ENCODE measurements at places on chromosomes 13 and 19.

GRCh38 chr19:52640916-52641315 is 2.8 kb upstream of the ZNF83 start:
- DNase-seq, result no peak

DNA sequence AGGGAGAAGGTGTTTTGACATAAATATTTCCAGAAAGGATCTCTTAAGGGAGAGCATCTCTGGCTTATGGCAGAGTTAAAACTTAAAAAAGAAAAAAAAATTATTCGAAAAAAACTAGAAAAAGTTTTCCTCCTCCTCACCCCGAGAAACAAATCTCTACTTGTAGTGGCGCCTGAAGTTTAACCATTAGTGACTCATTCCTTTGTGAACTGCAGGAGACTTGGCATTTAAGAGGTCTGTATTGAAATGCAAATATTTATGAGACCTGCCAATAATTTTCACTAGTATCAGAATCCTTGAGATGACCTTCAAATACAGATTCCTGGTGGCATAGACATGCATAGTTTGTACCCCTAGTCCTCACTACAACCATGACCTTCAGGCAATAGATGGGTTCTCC is 64.9 kb upstream of the MED4 start:
- peak; percentile 37 for DNase-seq

GRCh38 chr19:8558325-8558724 is 18.9 kb downstream of the MYO1F start:
- no peak for DNase-seq

DNA sequence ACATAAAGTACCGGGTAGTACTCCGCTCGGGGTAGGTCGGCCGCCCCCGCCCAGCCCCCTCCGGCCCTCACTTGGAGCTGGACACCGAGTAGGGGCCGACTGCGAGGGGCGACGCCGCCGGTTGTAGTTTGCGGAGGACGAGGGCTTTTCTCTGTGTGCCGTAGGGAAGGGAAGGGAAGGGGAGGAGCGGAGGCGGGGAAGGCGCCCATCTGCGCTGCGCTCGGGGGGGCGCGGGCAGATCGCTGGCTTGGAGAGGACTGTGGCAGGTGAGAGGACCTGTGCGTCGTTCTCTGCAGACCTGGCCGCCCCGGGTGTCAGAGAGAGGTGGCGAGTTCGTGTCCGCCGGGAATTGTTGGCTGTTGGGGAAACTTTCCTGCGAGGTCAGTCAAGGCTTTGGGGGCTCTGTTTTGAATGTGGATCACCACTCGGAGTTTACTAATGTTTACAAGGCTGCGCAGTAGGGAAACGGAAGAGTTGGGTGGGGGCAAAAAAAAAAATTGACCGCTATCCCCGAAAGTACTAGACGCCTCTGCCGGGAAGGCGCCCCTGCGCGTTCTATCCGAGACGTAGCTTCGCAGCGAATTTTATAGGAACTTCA is 1.4 kb downstream of the ING1 start:
- DNase-seq, result peak; percentile 34

GRCh38 chr13:31330236-31330635 is 130.5 kb downstream of the B3GLCT start:
- DNase-seq, result peak; percentile 17

DNA sequence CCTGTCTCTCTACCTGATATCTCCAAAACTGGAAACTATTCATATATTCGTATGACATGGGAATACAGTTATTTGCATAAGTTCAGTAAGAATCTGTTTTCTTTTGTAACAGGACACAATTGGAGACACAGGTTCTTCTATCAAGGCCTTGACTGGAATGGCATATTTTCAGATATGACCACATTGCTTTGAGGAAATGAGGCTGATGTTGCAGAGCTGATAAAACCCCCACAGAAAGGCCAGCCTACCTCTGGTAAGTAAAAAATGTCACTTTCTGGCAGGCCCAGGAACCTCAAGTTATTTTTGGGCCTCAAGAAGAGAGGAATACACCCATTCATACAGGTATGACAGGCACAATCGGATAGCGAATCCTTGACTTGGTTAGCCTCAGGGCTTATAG is 29.5 kb upstream of the KBTBD6 start:
- DNase-seq, result no peak

DNA sequence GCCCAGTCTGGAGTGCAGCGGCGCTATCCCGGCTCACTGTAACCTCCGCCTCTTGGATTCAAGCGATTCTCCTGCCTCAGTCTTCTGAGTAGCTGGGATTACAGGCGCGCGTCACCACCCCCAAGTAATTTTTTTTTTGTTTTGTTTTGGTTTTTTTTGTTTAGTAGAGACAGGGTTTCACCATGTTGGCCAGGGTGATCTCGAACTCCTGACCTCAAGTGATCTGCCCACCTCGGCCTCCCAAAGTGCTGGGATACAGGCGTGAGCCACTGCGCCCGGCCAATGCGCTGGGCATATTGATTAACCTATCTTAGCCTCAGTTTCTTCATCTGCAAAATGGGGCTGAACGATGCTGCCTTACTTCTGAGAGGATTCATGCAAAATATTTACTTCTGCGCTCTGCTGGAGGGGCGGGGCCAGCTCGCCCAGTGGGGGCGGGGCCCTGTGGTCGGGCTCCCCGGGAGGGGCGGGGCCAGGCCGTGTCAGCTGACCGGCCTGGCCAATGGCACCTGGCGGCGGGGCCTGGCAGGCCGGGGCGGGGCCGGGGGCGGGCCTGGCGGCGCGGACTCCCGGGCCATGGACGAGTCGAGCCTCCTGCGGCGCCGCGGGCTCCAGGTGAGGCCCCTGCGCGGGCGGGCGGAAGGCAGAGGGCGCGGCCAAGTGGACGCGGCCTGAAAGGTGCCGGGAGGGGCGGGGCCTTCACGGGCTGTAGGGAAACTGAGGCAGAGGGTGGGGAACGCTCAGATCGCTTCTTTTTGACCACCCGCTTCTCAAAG is at the start of gene MAST3:
TSS of gene MAST3 (plus strand) at position 562 of the 776 bp plus-strand sequence. CDS start at position 577, 15 bp downstream.
- DNase-seq, result peak; percentile 71

GRCh38 chr19:48149430-48149829 is 20.7 kb downstream of the LIG1 start:
- DNase-seq, result no peak

DNA sequence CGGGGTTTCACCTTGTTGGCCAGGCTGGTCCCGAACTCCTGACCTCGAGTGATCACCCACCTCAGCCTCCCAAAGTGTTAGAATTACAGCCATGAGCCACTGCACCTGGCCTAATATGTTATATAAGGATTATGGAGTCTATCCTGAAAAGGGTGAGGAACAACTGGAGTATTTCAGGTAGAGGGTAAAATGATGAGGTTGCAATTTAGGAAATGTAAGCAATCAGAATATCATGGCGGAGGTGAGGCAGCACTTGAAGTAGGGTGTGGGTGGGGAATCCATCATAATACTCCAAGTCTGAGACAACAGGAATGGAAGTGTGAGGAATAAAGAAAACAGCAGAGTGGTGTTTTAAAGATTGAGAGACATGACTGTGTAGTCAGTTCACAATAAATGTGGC is 582.2 kb downstream of the FGF9 start:
- no peak for DNase-seq

DNA sequence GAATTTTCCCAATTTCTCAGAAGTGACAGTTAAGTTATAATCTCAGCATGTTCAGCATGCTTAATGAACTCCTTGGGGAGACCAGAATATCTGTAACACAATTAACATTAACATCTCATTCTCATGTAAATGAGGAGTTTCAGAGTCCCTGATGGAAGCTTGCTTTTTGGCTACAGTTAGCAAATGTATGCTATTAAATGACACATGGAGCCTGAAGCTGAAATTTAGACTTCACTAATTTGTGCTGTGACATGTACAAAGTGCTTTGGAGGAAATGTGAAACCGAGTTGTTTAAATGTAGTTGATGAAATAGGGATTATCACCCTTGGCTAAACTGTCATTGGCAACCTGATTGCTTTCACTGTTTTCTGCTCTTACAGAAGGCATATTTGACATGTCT is 2265.1 kb upstream of the PCDH20 start:
- no peak for DNase-seq

DNA sequence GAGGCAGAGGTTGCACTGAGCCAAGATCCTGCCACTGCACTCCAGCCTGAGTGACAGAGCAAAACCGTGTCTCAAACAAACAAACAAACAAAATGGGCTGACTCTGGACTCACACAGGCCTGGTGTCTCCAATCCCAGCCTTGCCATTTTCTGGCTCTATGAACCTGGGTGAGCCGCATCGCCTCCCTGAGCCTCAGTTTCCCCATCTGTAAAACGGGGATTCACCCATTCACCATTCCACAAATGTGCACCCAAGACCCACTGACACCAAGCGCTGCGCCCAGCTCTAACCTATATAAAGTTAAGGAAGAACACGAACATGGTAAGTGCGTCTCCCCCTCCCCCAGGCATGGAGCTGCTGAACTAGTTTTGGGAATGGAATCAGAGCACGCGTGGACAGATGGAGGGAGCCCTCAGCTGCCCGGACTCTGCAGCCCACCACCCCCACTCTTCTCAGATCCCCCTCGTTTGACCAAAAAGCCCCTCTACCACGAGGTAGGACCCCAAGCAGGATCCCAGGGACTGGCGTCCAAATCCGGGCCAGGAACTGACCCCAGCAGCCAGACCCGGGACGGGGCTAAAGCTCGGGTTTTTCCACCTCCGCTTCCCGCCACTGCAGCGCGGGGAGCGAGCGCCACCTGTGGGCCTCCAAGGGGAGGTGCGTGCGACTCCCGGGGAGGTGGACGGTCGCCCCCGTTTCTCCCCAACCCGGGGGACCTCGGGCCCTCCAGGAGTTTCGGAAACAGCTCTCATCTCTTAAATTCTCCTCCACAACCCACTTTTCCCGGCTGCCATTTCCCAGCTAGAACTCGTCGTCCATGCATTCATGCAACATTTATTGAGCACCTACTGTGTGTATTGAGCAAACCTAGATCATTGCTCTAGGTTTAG is 33.0 kb upstream of the ADGRE5 start:
- DNase-seq, result peak; percentile 43

- no peak for DNase-seq
Measured at GRCh38 chr13:46079770-46080169, 25.1 kb downstream of the CPB2 start.

GRCh38 chr19:2774953-2775555 is 8.0 kb downstream of the SGTA start:
- DNase-seq, result no peak

DNA sequence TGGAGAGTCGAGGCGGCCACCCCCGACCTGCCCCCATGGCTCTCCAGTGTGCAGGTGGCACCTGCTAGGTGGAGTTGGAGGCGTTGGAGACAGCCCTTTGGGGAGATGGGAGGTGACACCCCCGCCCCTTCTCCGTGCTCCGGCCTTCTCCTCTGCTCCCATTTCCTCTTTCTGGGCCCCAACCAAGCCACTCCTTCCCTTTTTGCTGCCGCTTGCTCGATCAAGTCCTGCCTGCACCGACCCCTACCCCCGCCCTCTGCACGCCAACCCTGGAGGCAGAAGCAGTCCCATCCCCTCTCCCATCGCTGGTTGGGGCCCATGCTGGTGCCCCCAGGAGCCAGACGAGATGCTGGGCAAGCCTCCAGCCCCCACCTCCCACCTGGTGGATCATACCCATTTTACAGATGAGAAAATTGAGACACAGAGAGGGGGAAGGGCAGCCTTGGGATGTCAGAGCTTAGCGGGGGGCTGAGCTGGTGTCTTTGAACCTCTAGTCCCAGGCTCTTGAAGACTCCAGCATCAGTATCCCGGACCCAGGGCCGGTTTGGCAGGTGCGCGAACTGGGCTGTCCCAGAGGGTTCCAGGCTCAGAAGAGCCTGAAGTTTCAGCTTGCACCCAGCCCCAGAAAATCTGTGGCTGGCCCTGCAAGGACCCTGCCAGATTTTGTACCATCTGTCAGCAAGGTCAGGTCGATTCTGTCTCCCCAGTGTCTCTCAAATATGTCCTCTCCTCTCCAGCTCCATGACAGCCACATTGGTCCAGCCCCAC is 10.3 kb downstream of the GNA15 start:
- no peak for DNase-seq

GRCh38 chr13:26599860-26600259 is 42.4 kb downstream of the WASF3 start:
- DNase-seq, result no peak

DNA sequence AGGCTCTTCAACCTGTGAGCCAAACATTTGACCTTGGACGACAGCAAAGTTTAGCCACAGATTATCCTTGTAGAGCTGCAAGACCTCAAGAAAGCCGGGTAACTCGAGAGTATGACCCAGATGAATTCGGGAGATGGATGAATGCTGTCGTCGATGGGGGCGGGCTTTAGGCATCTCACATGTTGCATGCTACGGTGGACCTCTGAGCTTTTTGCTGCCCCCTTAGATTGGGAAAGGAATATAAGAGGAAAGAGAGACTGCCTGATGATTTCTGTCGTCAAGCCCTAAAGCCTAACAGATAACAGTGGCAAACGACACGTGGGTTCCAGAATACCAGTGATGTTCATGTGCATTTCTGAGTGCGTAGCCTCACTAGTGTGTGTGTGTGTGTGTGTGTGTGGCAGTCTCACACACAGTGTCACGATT is 730 bp upstream of the ABCC4 start:
- no peak for DNase-seq

GRCh38 chr19:39543477-39543857 is 3.5 kb upstream of the EID2 start:
- DNase-seq, result no peak

DNA sequence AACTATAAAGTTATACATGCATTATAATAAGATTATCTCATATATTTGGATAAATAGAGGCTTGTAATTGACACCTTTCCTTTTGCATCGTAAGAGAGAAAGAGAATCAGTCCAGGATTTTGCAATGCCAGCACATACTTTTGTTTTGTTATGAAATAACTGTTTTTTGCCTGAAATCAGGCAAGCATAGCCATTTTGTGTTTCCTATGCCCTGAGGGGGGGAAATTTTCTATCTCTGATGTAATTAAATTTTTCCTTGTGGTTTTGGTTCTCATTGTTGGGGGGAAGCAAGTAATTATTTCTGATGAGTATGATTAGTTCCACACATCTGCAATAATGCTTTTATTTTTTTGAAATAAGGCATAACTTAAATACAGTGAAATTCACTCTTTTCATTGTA is 229.4 kb downstream of the NDFIP2 start:
- peak; percentile 45 for DNase-seq

GRCh38 chr13:47794963-47795362 is 206.1 kb downstream of the SUCLA2 start:
- peak; percentile 33 for DNase-seq
